Renal cortex interstitium (tissue), 15 donors: ENCODE measurements at places on chromosomes 4 and X.
A peak's percentile ranks its signal among the peaks of the same experiment; 100 is the strongest.

- DNase-seq, result no peak
Measured at GRCh38 chrX:134619838-134620237, 38.4 kb downstream of the PLAC1 start.

- no peak for DNase-seq
Measured at GRCh38 chr4:67566335-67566734, 7.8 kb downstream of the STAP1 start.

DNA sequence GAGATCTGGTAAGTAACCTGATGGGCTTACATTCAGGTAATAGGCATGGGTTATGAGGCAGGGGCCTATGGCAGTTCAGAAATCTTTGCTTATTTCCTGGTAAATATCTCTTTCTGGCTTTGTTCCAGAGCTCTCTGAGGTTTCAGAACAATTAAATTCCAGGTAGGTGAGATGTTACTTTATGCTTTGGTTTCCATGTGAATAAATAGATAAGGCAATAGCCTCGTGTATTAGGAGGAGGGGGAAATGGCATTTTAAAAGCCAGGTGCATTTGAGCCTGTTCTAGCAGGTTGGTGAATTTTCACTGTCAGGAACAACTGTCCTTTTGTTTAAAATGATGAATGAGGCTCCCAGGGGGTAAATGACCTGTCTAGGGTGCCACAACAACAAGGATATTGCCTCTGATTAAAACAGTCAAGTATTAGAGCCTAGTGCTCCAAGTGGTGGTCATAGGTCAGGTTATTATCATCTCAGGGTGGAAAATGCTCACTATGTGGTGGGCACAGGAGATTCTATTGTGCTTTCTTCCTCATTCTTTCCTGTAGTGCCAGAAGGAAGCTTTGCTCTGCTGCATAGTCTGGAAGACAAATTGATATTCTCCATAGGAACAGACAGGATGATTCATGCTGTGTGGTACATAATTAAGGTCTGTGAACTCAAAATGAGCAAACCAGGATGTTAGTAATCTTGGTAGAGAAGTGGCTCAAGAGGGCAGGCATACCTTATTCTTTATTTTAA lies 296.2 kb downstream of the INPP4B start:
- DNase-seq, result no peak

DNA sequence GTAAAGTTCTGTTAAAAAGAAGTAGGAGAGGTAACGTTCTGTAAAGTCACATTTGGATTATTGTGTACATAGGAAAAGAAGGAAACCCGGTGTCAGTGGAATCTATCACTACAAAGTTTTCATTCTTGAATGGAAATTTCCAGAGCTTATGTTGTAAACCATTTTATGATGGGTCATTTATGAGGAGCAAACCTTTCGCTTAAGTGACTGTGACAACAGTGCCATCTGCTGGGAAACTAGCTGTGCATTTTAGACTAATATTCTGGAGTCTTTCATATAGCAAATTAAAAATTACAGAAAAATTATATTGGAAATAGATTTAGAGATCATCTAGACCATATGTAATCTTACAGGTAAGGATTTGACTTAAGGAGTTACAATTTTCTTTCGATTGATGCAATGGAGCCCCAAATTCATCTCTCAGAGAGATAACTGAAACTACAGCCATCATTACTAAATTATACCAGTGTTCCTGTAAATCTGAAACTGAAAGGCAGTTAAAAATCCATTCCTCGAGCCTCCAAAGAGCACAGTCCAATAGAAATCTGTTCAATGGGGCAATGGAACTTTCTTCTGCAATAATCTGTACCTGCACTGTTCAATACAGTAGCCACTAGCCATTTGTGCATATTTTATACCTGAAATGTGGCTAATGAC lies 26.9 kb downstream of the ASB9 start:
- peak; percentile 16 for DNase-seq

- DNase-seq, result no peak
Measured at GRCh38 chr4:56297776-56298175, 89.5 kb downstream of the AASDH start.

- no peak for DNase-seq
Measured at GRCh38 chr4:103156106-103156505, 42.0 kb downstream of the CENPE start.

GRCh38 chr4:105550641-105551040 lies 1.8 kb upstream of the ARHGEF38 start:
- no peak for DNase-seq

DNA sequence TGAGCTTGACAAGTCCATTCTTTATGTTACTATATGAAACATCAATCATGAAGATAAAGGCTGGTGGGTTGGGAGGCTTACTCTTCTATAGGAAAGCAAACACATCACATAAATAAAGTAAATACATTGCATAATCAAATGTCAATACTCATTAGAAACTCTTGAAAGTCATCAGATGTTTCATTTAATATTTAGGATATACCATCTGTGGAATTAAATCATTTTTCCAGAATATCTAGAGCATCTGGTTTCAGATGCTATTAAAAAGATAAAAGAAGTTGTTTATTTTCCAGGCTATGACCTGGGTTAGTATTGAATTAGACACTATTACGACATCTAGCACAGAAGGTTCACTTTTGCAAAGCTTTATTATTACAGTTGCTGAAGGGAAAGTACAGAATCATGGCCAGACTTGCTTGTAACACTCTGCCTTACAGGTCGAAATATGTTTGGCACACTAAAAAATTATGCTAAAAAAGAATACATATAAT lies 72.6 kb downstream of the METTL14 start:
- DNase-seq, result peak; percentile 26

GRCh38 chr4:48651914-48652313 lies 128.2 kb downstream of the FRYL start:
- DNase-seq, result no peak

- DNase-seq, result no peak
Measured at GRCh38 chr4:93748373-93749291, 79.9 kb upstream of the ATOH1 start.

DNA sequence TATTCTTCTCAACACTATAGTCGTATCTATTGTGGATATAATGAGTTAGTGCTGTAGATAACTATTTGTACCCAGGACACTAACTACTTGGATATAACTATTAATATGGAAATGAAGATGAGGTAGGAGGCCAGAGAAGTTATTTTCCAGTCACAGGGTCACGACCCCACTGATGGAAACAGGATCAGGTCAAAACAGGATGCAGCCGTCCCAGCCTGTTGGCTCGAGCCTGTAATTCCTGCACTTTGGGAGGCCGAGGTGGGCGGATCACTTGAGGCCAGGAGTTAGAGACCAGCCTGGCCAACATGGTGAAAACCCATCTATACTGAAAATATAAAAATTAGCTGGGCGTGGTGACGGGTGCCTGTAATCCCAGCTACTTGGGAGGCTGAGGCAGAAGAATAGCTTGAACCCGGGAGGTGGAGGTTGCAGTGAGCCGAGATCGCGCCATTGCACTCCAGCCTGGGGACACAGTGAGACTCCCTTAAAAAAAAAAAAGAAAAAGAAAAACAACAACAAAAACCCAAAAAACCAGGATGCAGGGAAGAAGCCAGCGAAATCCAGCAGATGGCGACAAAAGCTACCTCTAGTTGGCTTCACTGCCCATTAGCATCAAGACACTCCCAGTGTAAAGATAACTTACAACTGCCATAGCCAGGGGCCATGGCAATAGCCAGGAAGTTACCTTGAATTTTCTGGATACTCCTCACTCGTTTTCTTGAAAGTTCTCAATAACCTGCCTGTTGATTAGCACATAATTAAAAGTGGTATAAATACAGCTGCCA lies 37.9 kb upstream of the NKAP start:
- no peak for DNase-seq

DNA sequence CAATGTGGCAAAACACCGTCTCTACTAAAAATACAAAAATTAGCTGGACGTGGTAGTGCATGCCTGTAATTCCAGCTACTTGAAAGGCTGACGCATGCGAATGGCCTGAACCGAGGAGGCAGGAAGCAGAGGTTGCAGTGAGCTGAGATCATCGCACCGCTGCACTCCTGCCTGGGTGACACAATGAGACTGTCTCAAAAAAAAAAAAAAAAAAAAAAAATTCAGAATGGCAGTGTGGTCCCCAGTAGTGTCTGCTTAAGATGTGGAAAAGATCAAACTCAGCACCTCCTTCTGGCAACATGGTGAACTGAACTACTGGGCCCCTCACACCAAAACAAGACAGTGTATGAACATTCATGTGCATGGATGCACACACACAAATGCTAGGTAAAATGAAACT lies 32.2 kb downstream of the SMS start:
- no peak for DNase-seq

- DNase-seq, result no peak
Measured at GRCh38 chr4:152063621-152064240, 302.9 kb upstream of the GATB start.

GRCh38 chrX:24561121-24561520 lies 86.0 kb downstream of the PCYT1B start:
- no peak for DNase-seq

DNA sequence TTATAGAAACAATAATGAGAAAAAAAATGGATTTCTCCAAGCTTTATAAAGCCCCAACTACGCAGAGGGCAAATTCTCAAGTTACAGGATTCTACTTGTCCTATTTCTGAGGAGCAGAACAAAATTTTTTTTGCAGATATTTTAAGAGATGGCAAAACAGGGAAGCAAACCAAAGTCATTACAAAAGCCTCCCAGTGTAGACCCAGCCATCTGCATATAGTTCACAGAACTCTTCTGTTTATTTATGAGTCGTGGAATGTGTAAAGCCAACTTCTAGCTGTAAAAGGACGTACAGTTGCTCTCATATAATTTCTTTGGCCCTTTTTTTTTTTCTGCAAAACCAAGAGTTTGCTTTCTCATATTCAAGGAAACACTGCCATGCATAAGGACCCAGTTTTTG lies 120.4 kb downstream of the PCDH7 start:
- no peak for DNase-seq

DNA sequence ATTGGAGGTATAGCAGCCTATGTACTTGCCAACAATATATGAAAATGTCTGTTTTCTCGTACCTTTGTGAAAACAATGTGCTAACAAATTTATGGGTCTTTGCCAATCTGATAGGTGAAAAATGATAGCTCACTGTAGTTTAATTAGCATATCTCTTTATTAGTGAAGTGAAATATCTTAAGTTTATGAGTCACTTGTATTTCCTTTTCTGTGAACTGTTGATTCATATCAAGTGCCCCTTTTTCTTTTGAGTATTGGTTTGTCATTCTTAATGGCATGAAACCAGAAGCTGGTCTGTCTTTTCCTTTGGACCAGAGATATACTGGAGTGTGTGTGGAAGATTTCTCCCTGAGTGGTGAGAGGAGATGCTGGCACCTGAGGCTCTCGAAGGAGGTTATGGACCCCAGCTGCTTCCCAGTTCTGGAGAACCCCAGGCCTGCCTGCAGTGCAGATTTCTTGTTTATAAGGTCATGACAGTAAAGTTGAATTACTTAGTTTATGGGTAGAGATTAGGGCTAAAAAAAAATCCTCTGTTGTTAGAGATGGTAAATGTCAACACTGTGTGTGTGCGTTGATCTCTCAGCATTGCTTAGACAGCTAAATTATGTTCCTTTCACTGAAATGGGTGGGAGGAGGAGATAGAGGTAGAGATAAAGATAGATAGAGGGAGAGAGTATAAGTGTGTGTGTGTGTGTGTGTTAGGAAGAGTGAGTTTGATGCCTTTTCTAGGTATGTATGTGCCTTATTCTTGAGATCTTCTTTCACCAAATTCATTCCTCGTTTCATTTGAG lies 89.9 kb downstream of the REPS2 start:
- no peak for DNase-seq

- DNase-seq, result no peak
Measured at GRCh38 chr4:10296730-10297129, 160.5 kb downstream of the ZNF518B start.

- no peak for DNase-seq
Measured at GRCh38 chrX:110145854-110146253, 142.9 kb downstream of the TMEM164 start.

- DNase-seq, result no peak
Measured at GRCh38 chrX:72268597-72269365, 8.3 kb downstream of the RPS4X start.

DNA sequence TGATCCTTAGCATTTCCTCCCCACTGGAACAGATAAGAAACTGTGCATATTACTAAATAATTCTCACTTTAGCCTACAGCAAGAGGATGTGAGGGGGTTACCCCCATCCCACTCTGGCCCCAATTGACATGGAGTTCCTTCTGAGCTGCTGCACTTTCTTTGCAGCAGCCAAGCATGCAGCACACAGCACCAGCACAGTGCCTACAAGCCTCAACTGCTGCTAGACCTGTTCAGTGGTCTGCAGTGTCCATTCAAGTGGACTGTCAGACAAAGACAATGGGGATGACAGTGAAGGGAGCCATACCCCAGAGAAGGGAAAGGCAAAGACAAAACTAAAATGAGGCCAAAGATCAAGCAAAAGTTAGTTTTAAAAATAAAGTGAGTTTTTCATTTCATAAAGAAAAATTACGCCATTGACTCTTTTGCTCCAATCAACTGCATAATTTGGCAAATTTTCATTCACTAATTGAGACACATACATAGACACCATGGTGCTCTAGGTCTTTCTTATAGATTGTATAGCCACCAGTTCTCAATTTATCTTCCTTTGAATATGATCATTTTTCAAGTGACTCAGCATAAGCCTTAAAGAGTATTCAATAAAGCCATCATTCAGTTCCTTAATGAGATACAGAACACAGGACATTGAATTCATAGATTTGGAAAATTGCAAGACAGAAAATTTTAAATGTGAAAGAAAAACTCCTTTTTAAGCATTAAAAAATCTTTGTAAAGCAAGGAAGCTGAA lies 410.6 kb downstream of the HNRNPD start:
- no peak for DNase-seq

DNA sequence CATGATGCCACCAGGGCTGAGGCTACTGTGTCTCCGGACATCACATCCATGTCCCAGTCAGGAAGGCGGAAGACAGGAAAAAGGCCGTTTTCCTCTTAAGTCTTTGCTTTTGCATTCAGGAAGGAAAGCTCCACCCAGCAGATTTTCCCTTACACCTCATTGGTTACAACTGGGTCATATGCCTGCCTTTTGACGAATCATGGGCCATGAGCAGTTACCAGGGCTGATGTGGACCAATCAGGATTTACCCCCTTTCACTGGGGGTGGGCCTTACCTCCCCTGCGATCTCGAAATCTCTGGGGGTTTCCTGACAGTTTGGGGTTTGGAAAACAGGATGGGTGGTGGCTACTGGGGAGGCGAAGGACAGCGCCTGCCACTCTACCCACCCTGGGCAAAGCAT lies 52.5 kb upstream of the GRPEL1 start:
- no peak for DNase-seq
